ENCODE measurements at places on chromosomes 4 and X.

GRCh38 chr4:124104628-124105027, 607.9 kb downstream of the ANKRD50 start:
- DNase-seq: no peak

DNA sequence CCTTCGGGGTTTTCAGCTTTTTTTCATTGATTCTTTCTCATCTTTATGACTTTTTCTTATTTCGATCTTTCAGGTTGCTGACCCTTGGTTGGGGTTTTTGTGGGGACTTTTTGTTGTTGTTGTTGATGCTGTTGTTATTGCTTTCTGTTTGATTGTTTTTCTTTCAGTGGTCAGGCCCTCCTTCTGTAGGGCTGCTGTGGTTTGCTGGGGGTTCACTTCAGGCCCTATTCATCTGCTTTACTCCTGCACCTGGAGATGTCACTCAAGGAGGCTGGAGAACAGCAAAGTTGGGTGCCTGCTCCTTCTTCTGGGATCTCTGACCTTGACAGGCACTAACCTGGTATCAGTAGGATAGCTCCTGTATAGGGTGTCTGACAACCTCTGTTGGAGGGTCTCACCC, 39.9 kb upstream of the PCDH18 start:
- no peak for DNase-seq

GRCh38 chrX:65744965-65745364, 77.5 kb downstream of the MSN start:
- DNase-seq: no peak

- DNase-seq: no peak
These were observed 21.7 kb downstream of the INPP4B start for GRCh38 chr4:142824368-142824767.

DNA sequence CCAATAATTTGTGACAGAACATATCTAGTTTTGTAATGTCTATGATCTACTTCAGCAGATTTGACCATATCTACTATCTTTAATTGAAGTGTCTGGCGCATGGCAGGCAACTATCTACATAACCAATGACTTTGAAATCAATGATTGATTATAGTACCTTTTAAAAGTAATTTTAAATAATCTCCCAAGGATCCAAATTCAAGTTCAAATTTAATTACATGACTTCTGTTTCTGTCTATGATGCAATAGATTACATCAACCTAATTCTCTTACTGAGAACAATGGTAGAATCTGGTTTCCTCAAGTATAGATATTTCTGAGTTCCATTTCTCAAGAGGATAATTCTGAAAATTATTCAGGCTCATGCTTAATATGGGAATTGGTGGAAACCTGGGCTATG, 177.4 kb upstream of the IL15 start:
- DNase-seq: no peak

Data from activated naive CD8-positive, alpha-beta T cell treated with anti-CD3 and anti-CD28 coated beads for 36 hours (primary cell).